ENCODE measurements at places on chromosomes 4 and X. TPM values are rescaled to one million over a fixed set of nuclear protein-coding genes. Genes with fewer than 3 reads are reported as not detected.

DOK7 gene
- 0.32 TPM for total RNA-seq

IQCM gene
- total RNA-seq = not detected

TMPRSS11E gene
- 0.05 TPM for total RNA-seq

GRIA2 gene
- total RNA-seq = not detected
